ENCODE measurements at places on chromosomes 5 and 9.

DNA sequence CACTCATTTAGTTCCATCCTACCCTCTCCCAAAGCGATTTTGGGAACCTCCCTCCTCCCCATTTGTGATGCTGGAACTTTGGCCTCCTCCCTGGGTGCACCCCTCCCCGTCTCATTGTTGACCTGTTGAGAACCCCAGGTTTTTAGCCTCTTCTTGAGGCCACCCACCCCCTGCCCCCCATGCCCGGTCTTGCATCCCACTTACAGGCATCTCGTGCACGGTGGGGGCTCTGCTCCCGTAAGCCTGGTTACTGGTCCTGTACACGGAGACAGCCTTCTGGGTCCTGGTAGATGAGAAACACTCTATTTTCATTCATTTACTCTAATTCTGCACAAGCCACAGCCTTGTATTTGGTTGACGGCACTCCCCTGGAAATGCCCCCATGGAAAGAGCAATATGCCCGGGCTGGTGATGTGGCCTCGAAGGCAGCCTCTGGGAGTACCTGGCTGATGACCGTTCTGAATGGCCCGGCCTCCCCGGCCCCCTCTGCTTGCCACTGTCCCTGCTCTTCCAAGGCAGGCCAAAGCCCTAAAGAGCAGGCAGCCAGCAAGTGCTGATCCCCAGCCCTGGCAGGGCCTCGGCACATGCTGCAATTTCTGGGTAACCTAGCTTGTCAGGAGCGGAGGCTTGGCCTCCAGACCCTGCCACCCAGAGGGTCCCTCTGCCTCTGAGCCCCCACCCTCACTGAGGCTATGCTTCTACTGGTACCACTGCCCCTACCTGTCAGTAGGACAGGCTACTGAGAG lies 1.9 kb upstream of the MRPS2 start:
- peaks cover 9% of the 10 kb centered on the region for H3K36me3 ChIP-seq
- no peaks in the 10 kb centered on the region for H3K27me3 ChIP-seq
- no peak overlapping the region for H3K27ac ChIP-seq
- peaks cover 12% of the 10 kb centered on the region for H3K4me1 ChIP-seq
- H3K4me3 ChIP-seq = peak overlapping the region; percentile 75

DNA sequence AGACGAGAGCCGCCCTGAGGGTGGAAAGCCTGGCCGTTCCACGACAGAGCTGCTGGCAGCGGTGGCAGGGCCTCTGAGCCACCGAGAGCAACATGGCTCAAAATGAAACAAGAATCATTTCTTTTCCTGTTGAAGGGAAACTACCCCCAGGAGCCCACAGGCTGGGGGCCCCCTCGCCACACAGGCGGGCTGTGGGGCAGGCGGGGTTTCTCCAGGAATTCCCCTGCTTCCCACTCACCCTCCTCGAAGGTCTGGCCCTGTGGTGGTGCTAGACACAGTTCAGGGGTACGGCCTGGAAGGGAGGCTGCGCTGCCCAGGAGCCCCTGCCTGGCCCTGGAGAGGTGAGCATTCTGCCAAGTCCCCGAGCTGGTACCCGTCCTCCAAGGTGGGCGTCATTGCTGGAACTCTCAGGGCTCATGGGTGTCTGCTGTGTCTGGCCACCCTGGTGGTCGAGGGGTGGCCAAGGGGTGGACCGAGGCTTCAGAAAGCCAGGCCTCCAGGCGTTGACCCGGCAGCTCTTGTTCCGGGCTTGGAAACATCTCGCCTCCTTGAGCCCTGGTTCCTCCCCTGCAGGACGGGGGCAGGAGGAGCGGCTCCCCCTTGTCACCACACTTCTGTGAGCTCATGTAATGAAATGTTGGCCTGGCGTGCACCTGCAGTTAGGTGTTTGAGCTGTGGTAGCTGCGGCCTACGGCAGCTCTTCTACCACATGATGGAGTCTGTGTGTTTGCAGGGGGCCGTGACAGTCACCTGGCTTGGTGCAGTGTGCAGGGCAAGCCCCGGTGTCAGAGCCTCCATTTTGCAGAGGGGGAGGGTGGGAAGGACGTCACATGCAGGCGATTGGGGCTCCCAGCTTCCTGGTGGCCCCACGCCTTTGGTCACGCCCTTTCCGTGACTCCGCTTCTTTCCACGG lies 65.3 kb downstream of the RXRA start:
- H3K27ac ChIP-seq = peak overlapping the region; percentile 3
- H3K36me3 ChIP-seq = no peaks in the 10 kb centered on the region
- no peaks in the 10 kb centered on the region for H3K27me3 ChIP-seq
- no peak for DNase-seq
- H3K4me3 ChIP-seq = no peak overlapping the region

GRCh38 chr5:76705574-76705973 lies 10.4 kb upstream of the F2R start:
- no peaks in the 10 kb centered on the region for H3K27me3 ChIP-seq
- DNase-seq = no peak
- H3K4me3 ChIP-seq = no peak overlapping the region
- no peaks in the 10 kb centered on the region for H3K36me3 ChIP-seq
- no peaks in the 10 kb centered on the region for H3K4me1 ChIP-seq

DNA sequence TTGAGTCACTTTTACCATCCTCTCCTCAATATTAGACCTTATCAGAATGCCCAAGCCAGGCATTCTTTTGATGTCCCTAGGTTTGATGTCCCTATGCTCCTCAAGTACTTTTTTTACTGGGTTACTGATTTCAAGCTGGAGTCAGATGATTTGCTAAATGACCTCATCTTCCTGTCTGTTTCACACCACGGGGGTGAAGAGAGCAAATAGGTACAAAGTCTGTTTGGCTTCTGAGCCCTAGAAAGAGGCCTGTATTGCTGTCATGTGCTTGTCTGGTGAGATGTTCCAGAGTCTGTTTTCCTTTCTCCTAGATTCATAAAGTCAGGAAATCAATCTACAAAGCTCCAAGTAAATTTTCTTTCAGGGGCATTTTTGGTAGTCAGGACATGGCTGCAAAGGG lies 12.7 kb upstream of the DAB2 start:
- no peak overlapping the region for H3K27ac ChIP-seq
- H3K4me1 ChIP-seq = no peaks in the 10 kb centered on the region
- no peak for DNase-seq
- no peak overlapping the region for H3K4me3 ChIP-seq
- no peaks in the 10 kb centered on the region for H3K36me3 ChIP-seq
- no peaks in the 10 kb centered on the region for H3K27me3 ChIP-seq

DNA sequence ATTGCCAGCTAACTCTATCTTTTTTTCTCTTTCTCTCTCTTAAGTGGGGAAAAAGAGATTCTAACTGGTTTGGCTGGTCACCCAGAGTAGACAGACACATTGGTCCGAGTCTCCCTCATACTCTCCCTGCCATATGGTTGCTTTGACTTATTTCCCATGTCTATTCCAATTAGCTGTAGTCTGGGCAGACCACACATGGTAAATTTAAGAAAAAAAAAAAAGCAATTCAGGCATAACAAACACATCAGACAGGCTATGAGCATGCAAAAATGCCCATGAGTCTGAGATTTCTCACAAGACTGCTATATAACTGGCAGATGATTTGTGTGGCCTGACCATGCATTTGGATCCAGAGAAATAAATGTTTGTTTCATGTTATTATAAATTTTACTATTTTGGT lies 110.2 kb upstream of the FGF10 start:
- no peaks in the 10 kb centered on the region for H3K36me3 ChIP-seq
- no peak overlapping the region for H3K27ac ChIP-seq
- no peak for DNase-seq
